ENCODE measurements at places on chromosomes 7 and 10.
A peak's percentile ranks its signal among the peaks of the same experiment; 100 is the strongest.

DNA sequence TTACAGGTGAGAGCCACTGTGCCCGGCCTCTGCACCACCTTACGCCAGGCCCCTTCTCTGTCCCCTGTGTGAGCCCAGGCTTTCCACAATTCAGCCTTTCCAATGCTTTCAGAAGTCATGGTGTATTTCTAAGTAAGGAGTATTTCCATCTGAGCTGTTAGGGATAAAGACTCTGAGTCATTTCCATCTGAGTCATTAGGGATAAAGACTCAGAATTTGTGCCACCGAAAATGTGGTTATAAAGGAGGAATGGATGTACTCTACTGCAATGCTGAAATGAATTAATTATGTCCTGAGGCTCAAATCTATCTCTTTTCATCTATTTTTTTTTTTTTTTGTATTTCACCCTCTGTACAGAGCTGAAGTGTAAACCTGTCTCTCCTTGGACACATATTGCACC lies 84.0 kb downstream of the GATA3 start:
- DNase-seq = no peak

DNA sequence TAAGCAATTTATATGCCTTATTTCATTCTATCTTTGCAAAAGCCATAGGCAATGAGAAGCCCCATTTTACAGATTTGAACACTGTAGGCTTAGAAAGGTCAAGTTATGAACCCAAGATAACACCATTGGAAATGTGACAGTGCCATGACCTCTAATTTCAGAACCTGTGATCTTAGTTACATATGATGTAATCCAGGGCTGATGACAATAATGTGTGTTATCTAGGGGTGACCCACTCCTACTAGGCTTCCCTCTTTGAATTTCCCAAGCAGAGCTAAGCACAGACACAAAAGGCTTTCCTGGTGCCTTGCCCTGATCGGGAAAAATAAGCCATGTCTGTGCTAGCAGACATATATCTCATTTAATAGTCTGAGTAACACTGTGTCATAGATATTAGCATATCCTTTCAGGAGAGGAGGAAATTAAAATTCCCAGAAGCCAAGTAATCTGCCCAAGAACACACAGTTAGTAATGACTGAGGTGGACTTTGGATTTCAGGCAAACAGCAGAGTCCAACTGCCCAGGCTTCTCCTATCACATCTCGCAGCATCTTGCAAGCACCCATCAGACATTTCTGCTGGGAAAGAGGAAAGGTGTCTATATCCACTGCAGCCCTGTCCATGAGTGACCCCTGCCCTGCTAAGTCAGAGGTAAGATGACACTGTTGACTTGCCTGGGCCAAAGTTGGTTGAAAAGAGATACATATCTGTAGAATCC lies 2.8 kb upstream of the TECTB start:
- DNase-seq = no peak

- DNase-seq = no peak
Observed at GRCh38 chr10:9858816-9859215, 1158.9 kb upstream of the CELF2 start.

GRCh38 chr7:149409895-149410294 lies 51.0 kb downstream of the ZNF777 start:
- peak; percentile 38 for DNase-seq

DNA sequence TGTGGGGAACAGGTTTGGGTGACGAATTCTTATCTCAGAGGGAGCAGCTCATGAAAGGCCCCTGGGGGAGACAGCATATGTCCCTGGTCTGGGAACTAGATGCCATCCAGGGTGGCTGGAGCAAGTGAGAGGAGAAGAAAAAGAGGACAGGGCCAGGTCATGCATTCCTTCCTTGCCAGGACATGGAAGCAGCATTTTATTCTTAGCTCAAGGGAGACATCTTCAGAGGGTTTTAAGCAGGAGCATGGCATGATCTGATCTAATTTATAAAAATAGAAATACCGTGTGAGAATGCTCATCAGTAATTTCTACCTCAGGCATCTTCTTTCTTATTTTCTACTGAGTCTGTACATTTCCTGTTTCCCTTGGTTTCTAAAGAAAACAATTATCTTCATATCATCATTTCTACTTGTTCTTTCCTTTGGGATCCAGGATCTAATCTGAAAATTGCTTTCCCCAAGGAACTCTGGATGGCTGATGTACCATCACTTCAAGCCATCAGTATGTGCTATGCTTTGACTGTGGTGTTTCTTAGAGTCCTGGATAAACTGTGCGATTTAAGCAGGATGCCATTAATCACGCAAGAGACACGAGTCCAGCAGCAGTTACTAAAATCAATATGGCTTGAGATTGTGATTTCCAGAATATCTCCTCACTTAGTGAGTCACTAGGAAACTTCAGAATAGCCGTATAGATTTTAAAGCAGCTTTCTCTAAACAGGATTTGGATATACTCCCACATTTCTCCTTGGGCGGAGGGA lies 386.2 kb downstream of the GALNT17 start:
- DNase-seq = no peak

GRCh38 chr7:21030237-21030871 lies 243.7 kb upstream of the SP8 start:
- no peak for DNase-seq

- no peak for DNase-seq
Observed at GRCh38 chr7:72710983-72711382, 117.0 kb downstream of the TYW1B start.

- DNase-seq = no peak
Observed at GRCh38 chr10:68796605-68797004, 30.7 kb upstream of the STOX1 start.

GRCh38 chr7:74185636-74186035 lies 11.5 kb downstream of the EIF4H start:
- no peak for DNase-seq

- DNase-seq = no peak
Observed at GRCh38 chr10:70781461-70782051, 3.6 kb downstream of the TBATA start.

GRCh38 chr7:38273286-38273995 lies at the start of gene TARP:
Gene TARP, minus strand, starts transcription at chr7:38273636.
- no peak for DNase-seq

- DNase-seq = no peak
Observed at GRCh38 chr10:131689954-131690757, 210.7 kb upstream of the PPP2R2D start.

- no peak for DNase-seq
Observed at GRCh38 chr10:126062131-126063032, 166.0 kb downstream of the FANK1 start.

- DNase-seq = no peak
Observed at GRCh38 chr7:105680505-105681187, 99.4 kb upstream of the EFCAB10 start.

- DNase-seq = no peak
Observed at GRCh38 chr10:70934701-70935100, 46.3 kb upstream of the PCBD1 start.

- DNase-seq = no peak
Observed at GRCh38 chr10:107740962-107741690, 576.6 kb upstream of the SORCS1 start.

GRCh38 chr10:113819989-113820388 lies 33.9 kb downstream of the DCLRE1A start:
- no peak for DNase-seq

DNA sequence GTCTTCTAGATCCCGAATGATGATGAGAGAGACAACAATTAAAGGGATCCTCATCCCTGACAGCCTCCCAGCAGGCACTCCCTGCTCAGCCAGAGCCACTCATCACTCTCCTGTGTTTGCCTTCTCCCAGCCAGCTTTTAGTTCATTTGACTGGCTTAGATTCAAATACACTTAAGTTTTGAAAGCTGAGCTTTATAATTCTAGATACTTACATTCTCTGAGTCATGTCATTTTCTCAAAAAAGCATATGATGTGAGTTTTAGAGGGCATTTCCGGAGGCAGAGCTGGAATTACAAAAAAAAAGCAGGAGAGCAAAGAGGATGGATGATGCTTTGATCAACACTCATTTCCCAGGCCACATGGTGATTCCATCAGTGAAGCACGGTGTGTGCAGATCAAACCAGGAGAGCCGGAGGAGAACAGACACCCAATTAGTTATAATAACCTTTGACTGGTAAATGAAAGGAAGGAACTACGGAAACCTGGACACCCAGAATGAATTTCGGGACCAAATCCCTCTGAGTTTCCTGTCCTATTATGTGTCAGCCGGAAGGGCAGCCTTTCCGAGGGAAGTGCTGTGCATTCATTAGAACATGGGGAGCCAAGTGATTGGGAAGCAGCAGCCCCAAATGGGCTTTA lies 81.5 kb upstream of the HPS1 start:
- DNase-seq = no peak

GRCh38 chr10:127415901-127416581 lies 133.1 kb upstream of the NPS start:
- no peak for DNase-seq

GRCh38 chr7:90900628-90901356 lies 304.7 kb downstream of the CDK14 start:
- DNase-seq = no peak

DNA sequence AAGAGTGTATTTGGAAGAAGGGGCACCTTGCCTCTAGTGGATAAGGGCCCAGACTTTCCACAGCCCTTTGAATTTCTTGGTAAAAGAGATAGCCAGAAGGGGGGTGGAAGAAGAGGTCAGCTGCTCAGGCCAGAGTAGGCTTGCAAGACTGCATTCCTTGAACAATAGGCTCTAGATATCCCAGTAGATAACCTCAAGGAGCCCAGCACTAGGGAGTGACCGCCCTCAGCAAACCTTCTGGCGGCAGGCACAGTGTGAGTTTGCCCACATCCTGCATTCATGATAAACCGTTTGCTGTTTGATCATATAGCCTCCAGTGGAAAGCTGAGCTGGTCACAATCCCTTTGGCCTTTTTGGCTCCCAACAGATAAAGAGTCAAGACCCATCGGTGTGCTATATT lies 70.5 kb downstream of the NPY start:
- DNase-seq = no peak

GRCh38 chr7:112097524-112097923 lies 108.7 kb downstream of the DOCK4 start:
- no peak for DNase-seq

DNA sequence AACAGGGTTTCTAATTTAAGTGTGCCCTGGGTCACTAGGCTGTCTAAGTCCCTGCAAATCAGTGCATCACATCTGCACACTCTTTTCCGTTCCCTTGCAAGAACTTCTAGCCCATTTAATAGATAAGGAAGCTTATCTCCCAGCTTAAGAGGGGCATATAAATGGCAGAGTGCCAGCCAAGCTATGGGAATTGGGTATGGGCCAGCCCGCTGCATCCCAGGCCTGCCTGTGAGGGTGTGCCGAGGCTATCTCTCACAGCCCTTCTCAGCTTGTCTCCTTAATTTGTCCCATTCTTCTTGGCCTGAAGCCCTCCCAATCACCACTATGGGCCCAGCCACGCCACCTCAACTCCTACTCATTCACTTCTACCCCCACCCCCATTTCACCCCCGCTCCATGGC lies 14.7 kb downstream of the AQP1 start:
- peak; percentile 1 for DNase-seq

- no peak for DNase-seq
Observed at GRCh38 chr10:78630944-78631838, 437.6 kb upstream of the ZMIZ1 start.

- no peak for DNase-seq
Observed at GRCh38 chr7:118039963-118040489, 143.9 kb upstream of the LSM8 start.

GRCh38 chr7:49670991-49671390 lies 102.4 kb upstream of the VWC2 start:
- DNase-seq = no peak

GRCh38 chr7:149721084-149721601 lies 52.2 kb downstream of the ZNF467 start:
- DNase-seq = no peak

DNA sequence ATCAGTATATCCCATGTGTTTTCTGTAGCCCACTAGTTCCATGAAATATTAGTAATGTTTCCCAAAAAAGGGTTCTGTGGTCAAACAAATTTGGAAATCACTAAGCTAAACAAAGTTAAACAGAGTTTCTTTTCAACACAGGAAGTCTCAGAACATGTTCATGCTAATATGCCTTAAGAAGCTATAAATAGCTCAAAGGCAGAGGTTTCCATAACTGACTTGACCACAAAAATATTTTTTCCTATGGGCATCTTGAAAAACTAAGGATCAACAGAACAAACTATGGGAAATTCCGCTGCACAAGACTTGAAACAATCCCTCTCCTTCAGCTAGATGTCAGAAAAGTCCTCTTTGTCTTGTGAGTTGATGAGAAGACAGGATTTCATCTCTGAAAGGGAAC lies 59.7 kb downstream of the SEM1 start:
- no peak for DNase-seq

DNA sequence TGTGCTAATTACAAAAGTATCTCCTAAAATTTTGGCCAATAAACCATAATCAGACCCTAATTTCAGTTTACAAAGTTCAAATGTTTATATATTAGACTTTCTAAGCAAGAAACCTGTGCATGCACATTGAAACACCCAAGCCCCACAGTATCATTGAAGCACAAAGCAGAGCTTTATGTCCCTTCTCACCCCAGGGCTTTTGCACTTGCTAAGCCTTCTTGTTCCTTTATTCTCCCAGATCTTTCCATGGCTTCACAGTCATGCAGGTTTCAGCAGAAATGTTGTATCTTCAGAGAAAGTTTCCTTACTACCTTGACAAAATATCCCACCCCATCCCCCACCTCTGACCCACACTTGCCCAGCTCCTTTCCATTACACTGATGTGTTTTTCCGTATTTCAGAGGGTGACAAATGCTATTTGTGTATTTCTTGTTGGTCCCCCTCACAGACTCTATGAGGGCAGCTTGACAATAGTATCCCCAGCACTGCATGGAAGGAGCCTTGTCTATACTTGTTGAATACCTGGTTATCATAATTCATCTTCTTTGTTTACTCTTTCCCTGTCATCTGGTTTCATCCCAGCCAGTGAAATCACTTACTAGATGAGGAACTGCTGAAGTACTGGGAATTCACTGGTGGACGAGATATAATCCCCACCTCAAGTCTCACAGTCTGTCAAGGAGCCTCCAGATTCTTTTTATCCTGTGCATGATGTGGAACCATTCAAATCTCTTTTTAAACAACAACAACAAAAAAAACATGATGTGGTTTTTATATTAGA lies 24.0 kb upstream of the PCGF5 start:
- no peak for DNase-seq

GRCh38 chr10:59864141-59864962 lies 42.0 kb downstream of the CCDC6 start:
- DNase-seq = no peak

GRCh38 chr10:51716981-51717380 lies 17.6 kb upstream of the CSTF2T start:
- DNase-seq = no peak

DNA sequence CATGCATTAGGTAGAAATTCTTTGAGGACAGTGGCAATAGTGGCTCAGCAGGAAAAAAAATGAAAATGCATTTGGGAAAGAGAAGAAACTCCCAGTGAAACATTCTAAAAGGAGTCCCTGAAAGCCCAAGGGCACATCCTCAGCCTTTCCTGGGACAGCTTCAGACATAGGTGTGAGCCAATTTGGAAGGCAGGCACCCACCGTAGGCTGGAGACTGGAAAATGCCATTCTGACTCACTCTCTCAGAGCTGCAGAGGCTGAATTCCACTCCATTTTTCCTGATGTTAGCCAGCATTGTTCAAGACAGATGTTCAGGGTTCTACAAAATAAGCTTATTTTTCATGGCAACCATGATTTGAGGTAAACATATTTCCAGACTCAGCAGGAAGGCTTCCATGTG lies 379.0 kb upstream of the FZD8 start:
- no peak for DNase-seq

Data from GM12891 (cell line).